Amygdala (tissue), 56 donors: ENCODE measurements at places on chromosomes 5 and 9.

- DNase-seq: no peak
Observed at GRCh38 chr5:74651710-74652109, 11.2 kb upstream of the ENC1 start.

DNA sequence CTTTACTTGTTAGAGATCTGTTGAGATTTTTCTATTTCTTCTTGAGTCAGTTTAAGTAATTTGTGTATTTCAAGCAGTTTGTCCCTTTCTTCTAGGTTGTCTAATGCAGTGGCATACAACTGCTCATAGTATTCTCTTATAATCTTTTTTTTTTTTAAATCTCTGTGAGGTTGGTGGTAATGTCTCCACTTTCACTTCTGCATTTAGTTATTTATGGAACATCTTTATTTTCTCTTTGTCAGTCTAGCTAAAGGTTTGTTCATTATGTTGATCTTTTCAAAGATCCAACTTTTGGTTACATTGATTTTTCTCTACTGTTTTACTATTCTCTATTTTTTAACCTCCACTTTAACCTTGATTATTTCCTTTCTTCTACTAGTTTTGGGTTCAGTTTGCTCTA lies 13.8 kb downstream of the FOXE1 start:
- DNase-seq: no peak

DNA sequence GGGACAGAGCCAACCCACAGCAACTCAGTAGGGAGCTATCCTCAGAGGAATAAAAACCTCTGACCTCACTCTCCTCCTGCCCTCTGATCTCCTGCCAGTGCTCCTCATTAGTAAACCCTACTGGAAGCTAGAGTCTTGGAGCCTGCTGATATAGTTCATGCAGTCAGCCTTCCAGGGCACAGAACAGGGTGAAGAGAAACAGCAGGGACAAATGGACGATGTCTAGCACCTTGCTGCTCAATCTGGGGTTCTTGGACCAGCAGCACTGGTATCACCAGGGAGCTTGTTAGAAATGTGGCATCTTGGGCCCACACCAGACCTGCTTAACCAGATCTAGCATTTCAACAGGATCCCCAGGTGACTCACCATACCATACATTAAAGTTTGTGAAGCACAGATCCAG lies 5.5 kb upstream of the GALNT12 start:
- no peak for DNase-seq

DNA sequence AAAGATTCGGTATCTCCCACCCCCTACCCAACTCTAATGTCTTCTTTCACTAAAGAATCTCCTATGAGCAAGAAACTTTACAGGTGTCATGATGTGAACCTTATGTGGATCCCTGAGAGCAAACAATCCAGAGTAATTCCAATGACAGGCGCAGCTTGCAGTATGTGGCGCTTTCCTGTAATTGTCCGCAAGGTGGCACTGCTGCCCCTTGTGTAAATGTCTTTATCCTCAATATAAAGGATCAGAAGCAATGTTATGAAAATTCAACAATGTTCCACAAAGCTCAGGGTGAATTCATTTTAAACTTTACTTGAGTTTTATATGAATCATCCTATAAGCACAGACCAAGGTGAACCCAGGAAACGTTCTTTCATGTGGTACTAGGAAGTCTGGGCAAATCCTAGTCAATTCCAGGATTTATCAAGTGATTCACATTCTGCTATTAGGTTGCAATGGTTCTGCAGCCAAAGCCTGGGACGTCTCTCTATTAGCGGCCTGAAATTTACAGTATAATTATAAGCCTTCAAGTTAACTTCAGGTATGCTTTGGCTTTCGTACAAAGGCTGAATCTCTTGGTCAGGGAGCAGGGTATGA lies 113.7 kb downstream of the TRPM6 start:
- no peak for DNase-seq

GRCh38 chr5:53974021-53974420 lies 336.4 kb downstream of the ARL15 start:
- no peak for DNase-seq

DNA sequence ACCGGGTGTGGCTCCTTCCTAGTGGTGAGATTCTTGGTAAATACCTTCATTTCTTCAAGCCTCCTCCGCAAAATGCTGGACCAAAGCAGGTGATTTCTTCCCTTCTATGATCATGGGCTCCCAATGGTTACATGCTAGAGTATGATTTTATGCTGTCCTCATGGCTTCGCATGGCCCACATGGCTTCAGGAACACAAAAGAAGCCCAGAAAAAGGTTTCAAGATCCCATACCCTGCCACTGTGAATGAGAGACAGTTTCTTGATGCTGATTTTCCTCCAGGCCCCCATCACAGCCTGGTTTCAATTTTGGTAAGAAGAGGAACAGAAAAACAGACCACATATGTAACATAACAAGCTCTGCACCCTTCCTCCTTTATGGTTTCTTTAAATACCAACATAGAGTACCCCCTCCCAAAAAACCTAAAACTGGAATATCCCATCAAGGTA lies 2.4 kb upstream of the RXFP3 start:
- DNase-seq: no peak

- no peak for DNase-seq
Observed at GRCh38 chr5:125200866-125201373, 454.5 kb upstream of the ZNF608 start.

GRCh38 chr9:97889941-97890887 lies 32.1 kb downstream of the TRMO start:
- DNase-seq: no peak

DNA sequence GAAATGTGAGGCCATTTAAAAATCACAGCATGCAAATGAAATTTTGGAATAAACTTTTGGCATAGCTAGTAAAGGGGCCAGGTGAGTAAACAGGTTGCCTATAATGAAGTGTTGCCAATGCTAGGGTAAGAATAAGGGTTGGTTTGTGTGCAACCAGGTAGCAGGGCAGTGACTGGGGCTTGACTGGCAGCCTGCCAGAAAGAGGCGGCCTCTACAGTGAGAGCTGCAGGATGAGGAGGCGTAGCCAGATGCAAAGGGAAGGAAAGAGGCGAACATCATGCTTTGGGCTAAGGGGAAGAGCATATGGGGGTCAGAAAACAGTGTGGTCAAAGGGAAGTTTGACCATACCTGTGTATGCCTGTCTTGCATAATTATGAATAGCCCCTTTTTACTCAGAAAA lies 70.6 kb downstream of the MAST4 start:
- no peak for DNase-seq

- DNase-seq: no peak
Observed at GRCh38 chr9:94654165-94654894, 15.0 kb upstream of the FBP1 start.

GRCh38 chr9:98971915-98972223 lies 28.2 kb downstream of the COL15A1 start:
- DNase-seq: no peak

DNA sequence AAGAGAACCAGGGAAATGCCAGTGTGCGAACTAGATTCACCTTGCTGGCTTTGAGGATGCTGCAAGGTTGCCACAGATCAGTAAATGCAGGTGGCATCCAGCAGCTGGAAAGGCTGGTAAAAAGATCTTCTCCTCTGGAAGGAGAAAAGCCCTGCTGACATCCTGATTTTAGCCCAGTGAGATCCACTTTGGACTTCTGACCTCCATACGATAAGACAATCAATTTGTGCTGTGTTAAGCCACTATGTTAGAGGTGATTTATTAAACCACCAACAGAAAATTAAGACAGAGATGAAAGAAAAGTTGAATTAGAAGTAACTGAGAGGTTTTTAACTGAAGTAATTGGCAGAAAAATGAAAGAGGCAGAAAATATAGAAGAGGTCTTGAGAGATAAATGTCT lies 283.8 kb upstream of the CDH12 start:
- no peak for DNase-seq

- no peak for DNase-seq
Observed at GRCh38 chr5:79005151-79005550, 20.0 kb upstream of the ARSB start.

DNA sequence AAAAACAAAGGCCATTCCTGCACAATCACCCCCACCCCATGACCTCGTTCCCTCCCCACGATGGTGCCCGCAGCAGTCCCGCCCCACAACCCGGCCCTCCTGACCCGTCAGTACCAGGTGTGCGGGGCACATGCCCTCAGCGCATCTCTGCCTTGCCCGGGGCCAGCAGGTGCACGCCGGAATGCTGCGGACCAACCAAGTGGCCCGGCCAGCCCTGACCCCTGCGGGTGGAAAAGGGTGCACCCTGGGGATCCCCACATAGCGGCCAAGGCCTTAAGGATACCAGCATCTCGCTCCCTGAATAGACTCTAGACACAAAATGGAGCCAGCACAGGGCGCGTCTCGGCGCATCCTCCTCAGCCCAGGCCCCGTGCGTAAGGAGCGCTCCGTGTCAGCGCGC lies 6.0 kb downstream of the SFXN1 start:
- no peak for DNase-seq

DNA sequence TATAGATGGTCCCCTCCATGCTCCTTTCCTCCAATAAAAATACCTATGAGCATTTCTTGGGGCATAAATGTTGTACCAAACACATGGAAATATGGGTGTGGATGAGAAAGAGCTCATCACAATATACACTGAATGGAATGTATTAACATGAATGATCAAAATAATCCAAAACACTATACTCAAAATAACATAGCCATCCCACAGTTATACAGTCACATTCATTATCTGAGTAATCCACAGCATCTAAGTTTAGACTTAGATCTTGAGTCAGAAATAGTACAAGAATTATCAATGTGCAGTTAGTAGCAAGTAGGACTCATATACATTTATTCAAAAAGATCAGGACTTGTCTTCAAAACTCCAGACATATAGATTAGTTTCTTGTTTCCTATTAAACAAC lies 175.2 kb upstream of the NREP start:
- no peak for DNase-seq

DNA sequence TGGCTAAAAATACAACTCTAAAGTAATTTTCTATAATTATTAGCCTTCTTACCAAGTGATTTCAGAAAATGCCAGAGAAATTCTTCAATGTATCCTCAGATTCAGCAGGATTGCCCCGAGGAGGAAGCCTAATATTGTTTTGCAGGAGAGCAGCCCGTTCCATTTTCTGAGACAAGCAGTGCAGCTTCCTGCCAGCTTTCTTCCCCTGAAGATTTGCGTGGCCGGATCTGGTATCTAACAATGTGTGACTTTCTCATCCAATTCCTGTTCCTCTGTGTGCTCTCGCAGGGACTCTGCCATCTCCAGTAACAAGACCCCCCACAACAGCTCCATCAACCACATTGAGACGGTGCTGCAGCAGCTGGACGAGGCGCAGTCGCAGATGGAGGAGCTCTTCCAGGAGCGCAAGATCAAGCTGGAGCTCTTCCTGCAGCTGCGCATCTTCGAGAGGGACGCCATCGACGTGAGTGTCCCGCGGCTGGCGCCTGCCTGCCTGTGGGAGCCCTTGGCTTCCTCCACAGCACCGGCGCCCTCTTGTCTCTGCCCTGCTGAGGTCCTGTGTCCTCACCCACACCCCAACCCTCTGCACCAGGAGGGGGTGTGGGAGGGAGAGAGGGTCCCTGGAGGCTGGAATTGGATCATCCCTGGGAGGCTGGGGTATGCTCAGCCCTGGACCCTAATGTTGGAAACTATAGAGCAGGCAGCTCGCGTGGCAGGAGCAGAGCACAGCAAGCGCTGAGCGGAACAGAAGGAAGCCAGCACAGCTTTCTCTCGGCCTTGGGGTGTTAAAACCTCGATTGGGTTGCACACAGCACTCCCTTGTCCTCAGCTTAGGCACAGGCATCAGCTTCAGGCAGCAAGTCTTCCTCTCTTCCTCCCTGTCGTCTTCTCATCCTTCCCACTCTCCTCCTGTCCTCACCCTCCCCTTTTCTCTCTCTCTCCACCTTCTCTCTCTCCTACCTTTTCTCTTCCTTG lies 216.2 kb downstream of the TRIO start:
- no peak for DNase-seq

GRCh38 chr9:69555802-69556201 lies 116.4 kb downstream of the APBA1 start:
- DNase-seq: no peak

GRCh38 chr5:102958481-102959011 lies 161.4 kb downstream of the GIN1 start:
- DNase-seq: no peak

DNA sequence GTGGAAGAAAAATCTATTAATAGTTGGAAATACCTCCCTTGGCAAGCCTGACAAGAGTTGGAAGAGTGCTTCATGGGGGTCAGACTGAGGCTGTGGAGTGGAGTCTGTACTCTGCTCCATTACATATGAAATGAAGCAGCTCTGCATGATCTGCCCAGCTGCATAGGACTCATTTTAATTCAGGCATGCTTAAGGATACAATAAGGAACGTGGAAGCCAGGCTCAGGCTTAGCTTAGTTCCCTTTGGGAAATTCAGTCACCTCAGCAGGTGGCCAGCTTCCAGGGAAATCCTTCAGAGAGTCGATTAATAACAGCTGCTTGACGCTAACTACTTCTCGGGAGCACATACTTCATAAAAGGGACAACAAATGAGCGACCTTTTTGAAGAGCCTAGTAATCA lies 1672.9 kb upstream of the WWC1 start:
- DNase-seq: no peak

DNA sequence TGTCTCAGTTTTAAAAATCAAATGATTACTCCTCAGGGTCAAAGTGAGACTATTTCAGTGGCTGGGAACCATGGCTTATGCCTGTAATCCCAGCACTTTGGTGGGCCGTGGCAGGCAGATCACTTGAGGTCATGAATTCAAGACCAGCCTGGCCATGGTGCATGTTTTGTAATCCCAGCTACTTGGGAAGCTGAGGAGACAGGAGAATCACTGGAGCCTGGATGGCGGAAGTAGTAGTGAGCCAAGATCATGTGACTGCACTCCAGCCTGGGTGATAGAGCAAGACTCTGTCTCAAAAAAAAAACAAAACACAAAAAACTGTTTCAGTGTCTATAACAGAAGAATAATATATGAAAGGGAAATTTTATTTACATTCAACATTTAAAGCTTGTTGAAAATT lies 182.9 kb downstream of the ARHGEF28 start:
- no peak for DNase-seq

- DNase-seq: no peak
Observed at GRCh38 chr5:178277346-178277745, 44.7 kb upstream of the PHYKPL start.

GRCh38 chr9:84966876-84967830 lies 297.6 kb downstream of the NTRK2 start:
- DNase-seq: no peak

DNA sequence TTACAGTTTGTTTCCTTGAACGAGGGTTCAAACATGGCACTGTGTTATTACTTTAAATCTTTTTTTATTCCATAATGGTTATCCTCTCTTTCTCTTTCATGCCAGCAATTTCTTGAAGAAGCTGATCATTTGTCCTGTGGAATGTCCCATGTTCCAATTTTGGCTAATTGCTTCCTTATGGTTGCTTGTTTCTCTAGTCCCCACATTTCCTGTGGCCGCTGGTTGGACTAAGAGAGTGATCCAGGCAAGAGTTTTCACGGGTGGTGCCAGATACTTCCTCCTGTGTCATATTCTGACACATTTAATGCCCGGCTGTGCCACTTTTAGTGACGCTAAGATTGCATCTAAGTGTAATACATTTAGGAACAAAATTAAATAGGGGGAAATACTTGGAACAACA lies 83.8 kb upstream of the FAM169A start:
- DNase-seq: no peak

GRCh38 chr5:141565826-141566570 lies 52.8 kb downstream of the DIAPH1 start:
- DNase-seq: no peak

- DNase-seq: no peak
Observed at GRCh38 chr9:126146254-126147145, 180.1 kb upstream of the MVB12B start.
